Psoas muscle (tissue), 8 donors: ENCODE measurements at places on chromosomes 4 and X. TPM values are rescaled to one million over a fixed set of nuclear protein-coding genes. Genes with fewer than 3 reads are reported as not detected.

GRCh38 chr4:118314221-118314620 lies 38.6 kb downstream of the PRSS12 start:
- no peaks in the 10 kb centered on the region for H3K27me3 ChIP-seq
- no peak overlapping the region for H3K27ac ChIP-seq
- no peaks in the 10 kb centered on the region for H3K4me1 ChIP-seq

- no peaks in the 10 kb centered on the region for H3K36me3 ChIP-seq
- H3K27ac ChIP-seq: no peak overlapping the region
- H3K4me1 ChIP-seq: no peaks in the 10 kb centered on the region
- no peak for DNase-seq
- no peak overlapping the region for H3K4me3 ChIP-seq
- peaks cover 4% of the 10 kb centered on the region for H3K27me3 ChIP-seq
These were observed 28.1 kb upstream of the FRMPD3 start for GRCh38 chrX:107421337-107421861.

- H3K36me3 ChIP-seq: no peaks in the 10 kb centered on the region
- DNase-seq: no peak
- no peak overlapping the region for H3K4me3 ChIP-seq
These were observed 184.9 kb downstream of the COMMD8 start for GRCh38 chr4:47278631-47279030.

- H3K4me1 ChIP-seq: peaks cover 67% of the 10 kb centered on the region
- no peaks in the 10 kb centered on the region for H3K36me3 ChIP-seq
- DNase-seq: no peak
- H3K27me3 ChIP-seq: no peaks in the 10 kb centered on the region
- no peak overlapping the region for H3K4me3 ChIP-seq
- peak overlapping the region; percentile 48 for H3K27ac ChIP-seq
These were observed 50.9 kb downstream of the FAM193A start for GRCh38 chr4:2587213-2587823.

- no peak for DNase-seq
- H3K4me3 ChIP-seq: no peak overlapping the region
- no peaks in the 10 kb centered on the region for H3K27me3 ChIP-seq
- no peak overlapping the region for H3K27ac ChIP-seq
- H3K36me3 ChIP-seq: no peaks in the 10 kb centered on the region
These were observed 63.3 kb upstream of the UXT start for GRCh38 chrX:47722260-47722659.

- no peaks in the 10 kb centered on the region for H3K4me1 ChIP-seq
- H3K27me3 ChIP-seq: peaks cover 2% of the 10 kb centered on the region
- no peak overlapping the region for H3K27ac ChIP-seq
- no peak overlapping the region for H3K4me3 ChIP-seq
- no peak for DNase-seq
- no peaks in the 10 kb centered on the region for H3K36me3 ChIP-seq
These were observed 15.6 kb upstream of the CWH43 start for GRCh38 chr4:48970471-48970921.

DNA sequence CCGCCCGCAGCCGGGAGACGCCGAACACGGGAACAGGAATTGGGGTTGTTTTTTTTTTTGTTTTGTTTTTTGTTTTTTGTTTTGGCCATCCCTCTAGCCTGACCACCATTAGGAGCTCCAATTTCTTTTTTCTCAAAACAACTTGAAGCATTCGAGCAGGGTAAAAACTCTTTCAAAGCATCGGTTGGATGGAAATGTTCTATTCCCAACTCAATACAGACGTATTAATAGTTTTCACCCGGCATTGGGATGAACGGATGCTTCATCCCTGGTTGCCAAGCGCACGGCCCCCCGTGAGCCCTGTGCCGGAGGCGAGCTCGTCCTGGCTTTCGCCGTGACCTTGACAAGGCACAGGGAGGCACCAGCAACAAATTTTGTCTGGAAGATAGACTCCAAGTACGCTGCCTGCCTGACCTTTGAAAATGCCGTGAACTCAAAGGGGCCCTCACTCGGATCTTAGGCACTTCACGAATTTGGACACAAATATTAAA lies 352 bp upstream of the MAP3K15 start:
- H3K4me1 ChIP-seq: no peaks in the 10 kb centered on the region
- no peaks in the 10 kb centered on the region for H3K27me3 ChIP-seq
- H3K36me3 ChIP-seq: no peaks in the 10 kb centered on the region
- H3K4me3 ChIP-seq: peak overlapping the region; percentile 57
- no peak for DNase-seq
- H3K27ac ChIP-seq: no peak overlapping the region

- H3K27ac ChIP-seq: no peak overlapping the region
- no peak overlapping the region for H3K4me3 ChIP-seq
- no peaks in the 10 kb centered on the region for H3K4me1 ChIP-seq
- no peaks in the 10 kb centered on the region for H3K27me3 ChIP-seq
- no peak for DNase-seq
- no peaks in the 10 kb centered on the region for H3K36me3 ChIP-seq
These were observed 153.3 kb upstream of the TENT5D start for GRCh38 chrX:80266979-80267378.

- H3K27me3 ChIP-seq: no peaks in the 10 kb centered on the region
- no peak overlapping the region for H3K27ac ChIP-seq
- no peak for DNase-seq
- no peaks in the 10 kb centered on the region for H3K36me3 ChIP-seq
- no peak overlapping the region for H3K4me3 ChIP-seq
These were observed 15.9 kb downstream of the PPA2 start for GRCh38 chr4:105458001-105458400.

- peaks cover 81% of the 10 kb centered on the region for H3K4me1 ChIP-seq
- H3K36me3 ChIP-seq: no peaks in the 10 kb centered on the region
- peak overlapping the region; percentile 86 for H3K27ac ChIP-seq
- DNase-seq: no peak
- peak overlapping the region; percentile 28 for H3K4me3 ChIP-seq
These were observed 68.4 kb downstream of the GATB start for GRCh38 chr4:151692443-151692782.

DNA sequence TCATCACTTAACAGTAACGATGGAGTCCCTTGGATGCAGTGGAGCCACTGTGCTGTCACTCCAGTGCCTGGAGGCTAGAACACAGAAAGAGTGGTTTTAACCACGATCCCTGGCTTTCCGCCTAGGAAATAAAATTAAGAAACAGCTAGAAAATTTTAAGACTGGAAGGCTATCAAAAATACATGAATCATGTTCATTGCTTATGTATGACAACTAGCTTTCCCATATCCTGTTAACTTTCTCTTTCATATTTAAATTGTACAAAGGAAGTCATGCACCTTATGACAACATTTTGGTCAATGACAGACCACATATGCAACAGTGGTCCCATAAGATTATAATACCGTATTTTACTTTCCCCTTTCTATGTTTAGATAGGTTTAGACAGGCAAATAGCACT lies 115.1 kb downstream of the GALNTL6 start:
- no peak overlapping the region for H3K4me3 ChIP-seq
- no peaks in the 10 kb centered on the region for H3K27me3 ChIP-seq
- no peak overlapping the region for H3K27ac ChIP-seq
- DNase-seq: no peak
- H3K36me3 ChIP-seq: no peaks in the 10 kb centered on the region

- H3K27me3 ChIP-seq: no peaks in the 10 kb centered on the region
- peaks cover 13% of the 10 kb centered on the region for H3K4me1 ChIP-seq
- no peak for DNase-seq
- no peak overlapping the region for H3K4me3 ChIP-seq
- H3K27ac ChIP-seq: no peak overlapping the region
These were observed 593.8 kb downstream of the SPRY1 start for GRCh38 chr4:123990310-123990870.

DNA sequence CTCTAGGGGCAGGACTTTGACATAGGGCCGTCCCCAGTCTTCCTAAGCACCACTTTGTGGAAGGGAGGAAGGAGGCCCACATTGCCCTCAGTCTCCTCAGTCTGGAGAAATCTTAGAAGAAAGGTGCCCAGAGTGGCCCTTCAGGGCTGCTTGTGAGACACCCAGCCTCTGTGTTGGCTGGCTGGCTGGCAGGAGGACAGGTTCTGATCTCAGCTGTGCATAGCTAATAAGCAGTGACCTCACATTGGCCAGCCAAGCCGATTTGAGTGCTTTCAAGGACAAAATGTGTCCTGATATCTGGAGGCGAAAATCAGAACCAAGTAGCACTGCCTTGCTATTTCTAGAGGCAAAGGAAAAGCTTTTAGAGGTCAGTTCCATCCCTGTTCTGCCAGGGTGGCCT lies 211.5 kb downstream of the BCOR start:
- no peaks in the 10 kb centered on the region for H3K27me3 ChIP-seq
- DNase-seq: no peak
- no peak overlapping the region for H3K4me3 ChIP-seq
- H3K4me1 ChIP-seq: no peaks in the 10 kb centered on the region
- H3K36me3 ChIP-seq: no peaks in the 10 kb centered on the region
- no peak overlapping the region for H3K27ac ChIP-seq

- no peak overlapping the region for H3K27ac ChIP-seq
- H3K27me3 ChIP-seq: no peaks in the 10 kb centered on the region
These were observed 123.0 kb downstream of the CHRNA9 start for GRCh38 chr4:40458109-40458508.

DNA sequence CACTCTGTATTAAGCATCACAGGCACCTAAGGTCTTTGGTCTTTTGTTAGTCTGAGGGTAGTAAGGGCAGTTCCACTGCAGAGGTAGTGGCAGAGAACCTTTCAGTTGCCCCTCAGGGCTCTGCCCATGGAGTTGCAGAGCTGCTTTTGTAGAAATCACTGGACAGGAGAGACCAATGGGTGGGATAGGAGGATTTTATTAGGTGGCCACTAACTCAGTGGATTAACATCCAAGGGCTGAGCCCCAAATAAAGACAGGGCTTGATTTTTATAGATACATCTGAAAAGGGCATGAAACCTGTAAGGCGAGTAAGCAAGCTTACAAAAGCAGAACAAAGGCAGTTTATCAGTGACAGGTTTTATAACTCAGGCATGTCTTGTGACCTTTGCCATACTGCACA lies 1035.4 kb downstream of the SH3BGRL start:
- no peaks in the 10 kb centered on the region for H3K4me1 ChIP-seq
- no peak overlapping the region for H3K27ac ChIP-seq
- no peaks in the 10 kb centered on the region for H3K36me3 ChIP-seq
- no peak for DNase-seq
- no peak overlapping the region for H3K4me3 ChIP-seq
- H3K27me3 ChIP-seq: no peaks in the 10 kb centered on the region

GRCh38 chr4:168880811-168881595 lies 129.1 kb downstream of the CBR4 start:
- H3K27ac ChIP-seq: peak overlapping the region; percentile 77
- peaks cover 60% of the 10 kb centered on the region for H3K4me1 ChIP-seq
- no peaks in the 10 kb centered on the region for H3K36me3 ChIP-seq
- no peak overlapping the region for H3K4me3 ChIP-seq
- H3K27me3 ChIP-seq: no peaks in the 10 kb centered on the region

DNA sequence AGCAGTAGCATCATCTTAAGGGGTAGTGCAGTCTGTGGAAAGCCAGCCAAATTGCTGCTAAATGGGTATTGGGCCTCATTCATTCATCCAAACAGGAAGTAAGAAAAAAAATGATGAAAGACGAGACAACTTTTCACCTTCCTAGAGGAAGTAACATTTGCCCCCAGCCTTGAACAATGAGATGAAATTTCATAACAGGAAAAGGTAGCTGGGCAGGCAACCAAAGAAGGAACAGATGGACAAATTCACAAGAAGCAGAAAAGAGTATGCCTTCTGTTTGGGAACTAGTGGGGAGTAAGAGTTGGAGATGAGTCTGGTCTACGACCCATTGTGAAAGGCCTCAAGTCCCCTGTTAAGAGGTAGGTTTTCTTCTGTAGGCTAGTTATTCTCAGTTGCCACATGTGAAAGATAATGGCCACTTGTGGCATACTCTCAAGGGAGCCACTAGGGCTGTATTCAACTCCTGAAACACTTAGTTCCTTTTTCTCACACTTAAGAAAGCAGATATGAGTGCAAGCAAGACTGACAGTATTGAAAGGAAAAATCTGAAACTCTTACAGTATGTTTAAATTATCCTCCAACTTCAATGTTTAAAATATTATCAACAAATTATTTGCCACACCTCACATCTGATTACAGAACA lies 190.4 kb downstream of the AR start:
- no peak for DNase-seq
- H3K36me3 ChIP-seq: no peaks in the 10 kb centered on the region
- H3K4me1 ChIP-seq: no peaks in the 10 kb centered on the region

GRCh38 chr4:535924-536281 lies 36.9 kb downstream of the PIGG start:
- no peak overlapping the region for H3K27ac ChIP-seq
- DNase-seq: no peak
- H3K27me3 ChIP-seq: no peaks in the 10 kb centered on the region
- H3K4me1 ChIP-seq: no peaks in the 10 kb centered on the region

DNA sequence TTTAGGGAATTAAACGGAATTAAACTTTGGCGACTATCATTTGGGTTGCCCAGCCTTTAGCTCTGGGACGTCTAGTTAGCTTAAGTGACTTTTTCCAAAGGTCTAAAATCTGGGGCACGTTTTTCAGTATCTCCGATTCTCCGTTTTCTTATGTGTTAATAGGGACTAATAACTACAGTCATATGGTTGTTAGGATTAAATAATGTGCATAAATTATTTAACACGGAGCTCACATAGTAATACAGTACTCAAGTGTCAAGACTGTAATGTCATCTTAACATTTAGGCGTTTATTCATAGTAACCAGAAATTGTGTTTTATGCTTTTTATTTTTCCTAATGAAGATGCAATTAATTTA lies 466 bp upstream of the CCNA2 start:
- no peak for DNase-seq
- peak overlapping the region; percentile 72 for H3K4me3 ChIP-seq
- peaks cover 8% of the 10 kb centered on the region for H3K4me1 ChIP-seq
- H3K36me3 ChIP-seq: peaks cover 28% of the 10 kb centered on the region
- H3K27me3 ChIP-seq: no peaks in the 10 kb centered on the region
- peak overlapping the region; percentile 78 for H3K27ac ChIP-seq

- no peaks in the 10 kb centered on the region for H3K27me3 ChIP-seq
- H3K36me3 ChIP-seq: no peaks in the 10 kb centered on the region
- DNase-seq: no peak
- H3K4me1 ChIP-seq: no peaks in the 10 kb centered on the region
- no peak overlapping the region for H3K27ac ChIP-seq
These were observed 104.8 kb downstream of the GASK1B start for GRCh38 chr4:158068068-158068467.

The ASB9 gene
- 0.71 TPM for total RNA-seq

The TMEM271 gene
- not detected for total RNA-seq

The MBNL3 gene
- 2.6 TPM for total RNA-seq

The TEX11 gene
- not detected for total RNA-seq

The PPBP gene
- total RNA-seq: not detected

The DDX60 gene
- total RNA-seq: 3.0 TPM

The ITGB1BP2 gene
- total RNA-seq: 17.7 TPM

The STARD8 gene
- total RNA-seq: 15.8 TPM

The EFHC2 gene
- total RNA-seq: not detected

The ANK2 gene
- 153 TPM for total RNA-seq
